ENCODE measurements at places on chromosomes 7 and 10.

DNA sequence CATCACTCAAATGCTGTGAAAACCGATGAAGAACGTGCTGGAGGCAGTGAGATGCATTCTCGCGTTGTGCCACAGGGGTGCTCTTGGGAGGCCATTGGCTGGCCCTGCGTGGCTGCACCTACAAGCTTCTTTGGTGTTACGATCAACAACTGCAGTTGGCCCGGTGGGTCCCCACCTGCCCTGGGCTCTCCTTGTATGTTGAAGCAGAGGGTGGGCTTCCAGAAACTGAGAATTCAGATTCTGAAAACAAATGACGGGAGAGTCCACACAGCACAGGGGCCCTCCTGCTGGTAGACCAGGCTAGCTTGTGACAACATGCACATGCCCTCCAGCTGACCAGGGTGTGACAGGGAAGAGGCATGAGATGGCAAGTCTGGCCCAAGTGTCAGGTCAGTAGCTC lies 23.7 kb upstream of the DDC start:
- DNase-seq = no peak

DNA sequence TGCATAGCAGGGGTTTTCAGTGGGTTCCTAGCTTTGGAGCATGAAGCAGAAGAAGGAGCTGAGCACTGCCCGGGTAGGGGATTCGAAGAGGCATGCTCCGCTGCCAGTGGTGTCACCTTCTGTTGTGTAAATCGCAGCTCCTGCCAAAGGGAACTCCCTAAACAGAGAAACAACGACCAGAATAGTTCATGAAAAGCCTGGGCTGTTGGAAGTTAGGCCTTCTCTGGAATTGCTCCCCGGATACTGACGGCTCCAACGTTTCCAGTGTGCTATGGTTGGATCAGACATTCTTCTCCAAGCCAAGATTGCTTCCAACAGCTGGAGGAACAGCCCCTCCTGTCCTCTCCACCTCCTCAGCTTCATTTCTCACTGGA lies 546.0 kb upstream of the FZD8 start:
- DNase-seq = no peak

DNA sequence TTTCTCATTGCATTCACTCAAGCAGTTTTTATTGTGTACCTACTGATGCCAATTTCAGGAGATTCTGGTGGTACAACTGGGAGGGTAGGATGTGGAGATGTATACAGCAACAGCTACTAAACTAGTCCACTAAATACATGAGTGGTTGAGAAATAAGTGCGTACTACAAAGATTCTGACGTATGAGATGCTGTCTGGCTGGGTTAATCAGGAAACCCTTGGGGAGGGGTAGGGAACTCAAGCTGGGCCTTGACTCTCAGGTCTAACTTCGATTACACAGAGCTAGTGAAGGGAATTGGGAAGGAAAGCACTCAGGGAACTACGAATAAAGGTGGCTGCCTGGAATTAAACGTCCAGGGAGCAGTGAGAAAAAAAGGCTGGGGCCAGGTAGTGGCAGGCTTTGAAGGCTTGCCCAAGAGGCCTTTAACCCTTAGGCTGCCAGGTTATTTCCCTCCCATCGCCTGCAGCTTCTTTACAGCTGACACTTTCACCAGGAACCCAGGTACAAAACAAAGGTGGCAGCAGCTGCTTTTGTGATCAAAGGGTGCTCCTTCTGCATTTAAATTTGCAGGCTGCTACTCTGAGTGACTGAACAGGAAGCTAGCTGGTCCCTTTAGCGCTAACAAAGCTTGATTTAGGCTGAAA lies 3.2 kb downstream of the MMS19 start:
- DNase-seq = no peak

DNA sequence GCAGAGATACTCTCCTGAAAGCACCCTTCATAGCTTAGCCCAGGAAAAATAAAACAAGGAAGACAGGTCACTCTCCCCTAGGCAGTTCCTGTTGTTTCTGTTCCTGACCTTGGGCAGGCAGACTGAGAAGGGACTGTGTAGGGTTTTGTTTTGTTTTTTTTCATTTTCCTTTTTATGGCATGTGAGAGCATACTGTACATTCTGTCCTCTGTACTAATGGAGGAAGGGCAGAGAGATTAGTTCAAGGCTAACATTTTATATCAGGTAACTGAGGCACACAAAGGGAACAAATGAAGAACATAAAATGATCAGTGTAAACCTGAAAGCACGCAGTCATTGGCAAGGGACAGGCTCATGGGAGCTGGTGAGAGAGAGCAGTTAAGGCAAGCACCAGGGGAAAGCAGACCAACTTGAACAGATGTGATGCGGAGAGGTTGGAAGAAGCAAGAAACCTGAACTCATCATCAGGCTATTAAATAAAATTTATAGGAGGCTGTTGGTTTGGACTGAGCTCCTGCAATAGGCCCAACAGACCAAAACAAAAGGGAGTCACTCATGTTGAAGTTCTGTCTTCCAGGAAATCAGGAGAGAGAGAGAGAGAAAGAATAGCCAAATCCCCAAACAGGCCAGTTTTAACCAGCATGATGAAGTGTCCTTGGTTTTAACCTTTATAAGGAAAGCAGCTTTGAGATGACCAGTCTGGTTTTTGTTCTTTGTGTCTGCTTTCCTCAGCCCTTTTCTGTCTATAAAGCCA lies 34.1 kb upstream of the PDCD4 start:
- DNase-seq = no peak

DNA sequence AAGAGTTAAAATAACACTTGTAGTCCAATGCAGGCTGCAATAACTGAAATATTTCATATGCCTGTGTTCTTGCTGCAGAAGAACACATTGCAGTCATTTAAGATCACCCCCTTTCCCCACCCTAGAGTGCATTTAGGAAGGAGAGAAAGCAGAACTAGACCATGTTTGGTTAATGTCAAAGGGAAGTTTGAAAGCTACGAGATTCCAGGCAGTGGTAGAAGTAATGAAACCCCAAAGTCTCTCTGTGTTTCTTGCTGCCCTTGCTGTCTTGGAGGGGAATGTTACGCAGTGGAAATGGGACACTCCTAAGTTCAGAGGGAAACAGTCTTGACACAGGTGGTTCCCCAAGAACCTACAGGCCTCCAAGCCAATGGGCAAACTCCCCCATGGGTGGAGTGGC lies 242.9 kb downstream of the PTEN start:
- no peak for DNase-seq

- DNase-seq = no peak
These were observed 24.0 kb upstream of the AMZ1 start for GRCh38 chr7:2663960-2664359.

- DNase-seq = no peak
These were observed 59.0 kb downstream of the PALD1 start for GRCh38 chr10:70537398-70538194.

- DNase-seq = no peak
These were observed 8.8 kb upstream of the TRPV6 start for GRCh38 chr7:142894112-142894984.

DNA sequence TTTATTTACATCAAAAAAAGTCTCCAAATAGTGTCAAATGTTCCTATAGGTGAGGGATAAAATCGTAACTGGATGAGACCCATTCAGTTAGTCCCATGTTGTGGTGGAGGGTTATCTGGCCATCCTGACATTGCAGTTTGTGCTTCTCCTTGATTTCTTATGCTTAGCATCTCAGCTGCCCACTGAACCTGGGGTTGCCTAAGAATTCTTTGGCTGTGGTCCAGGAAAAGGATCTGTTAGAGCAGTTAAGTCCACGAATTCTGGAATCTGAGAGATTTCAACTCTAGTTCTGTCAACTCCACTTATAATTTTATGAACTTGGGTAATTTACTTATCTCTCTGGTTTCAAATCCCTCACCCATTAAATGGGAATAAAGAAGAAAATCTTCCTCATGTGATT lies 1673.4 kb downstream of the REEP3 start:
- DNase-seq = no peak

- DNase-seq = no peak
These were observed 22.0 kb downstream of the CDCA7L start for GRCh38 chr7:21923658-21924057.

- no peak for DNase-seq
These were observed 727.8 kb downstream of the TYW1 start for GRCh38 chr7:67724435-67724834.

- DNase-seq = no peak
These were observed 364.4 kb downstream of the CXCL12 start for GRCh38 chr10:44020322-44021111.

- DNase-seq = no peak
These were observed 110.2 kb downstream of the MYO3A start for GRCh38 chr10:26044141-26044749.

- DNase-seq = no peak
These were observed 19.5 kb upstream of the PPP1R3C start for GRCh38 chr10:91652364-91652763.

- no peak for DNase-seq
These were observed 32.1 kb downstream of the ASB4 start for GRCh38 chr7:95517870-95518269.

DNA sequence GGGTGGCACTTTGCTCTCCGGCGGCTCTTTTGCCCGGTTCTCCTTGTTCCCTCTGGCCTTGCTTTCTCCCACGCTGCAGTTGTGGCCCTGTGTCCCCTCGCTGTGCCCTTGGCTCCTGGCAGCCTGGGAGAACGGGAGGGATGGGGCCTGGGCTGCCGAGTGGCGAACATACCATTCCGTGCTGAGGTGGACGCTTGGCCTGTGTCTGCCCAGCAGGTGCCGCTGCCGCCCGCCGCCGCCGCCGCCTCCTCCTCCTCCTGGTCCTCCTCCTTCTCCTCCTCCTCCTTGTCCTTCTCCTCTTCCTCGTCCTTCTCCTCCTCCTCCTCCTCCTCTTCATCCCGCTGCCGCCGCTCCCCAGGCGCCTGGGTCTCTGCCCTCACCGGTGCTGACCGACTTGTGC lies 36.0 kb downstream of the AGAP3 start:
- no peak for DNase-seq

- no peak for DNase-seq
These were observed 29.7 kb upstream of the TAS2R16 start for GRCh38 chr7:123024989-123025758.

DNA sequence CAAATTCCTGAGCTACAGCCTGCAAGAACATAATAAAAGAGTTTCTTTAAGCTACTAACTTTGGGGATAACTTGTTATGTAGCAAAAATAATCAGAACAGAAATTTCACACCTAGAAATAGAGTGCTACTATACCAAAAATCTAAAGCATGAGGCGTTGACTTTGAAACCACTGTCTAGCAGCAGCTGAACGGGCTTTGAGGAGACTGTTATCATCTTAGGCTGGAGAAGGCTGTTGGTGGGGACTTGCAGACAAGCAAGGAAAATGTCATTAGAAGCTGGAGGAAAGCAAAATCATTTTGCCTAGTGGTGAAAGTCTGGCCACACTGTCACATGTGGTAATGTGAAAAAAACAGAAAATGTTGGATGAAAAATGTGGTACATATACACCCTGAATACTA lies 48.4 kb upstream of the ST8SIA6 start:
- DNase-seq = no peak

DNA sequence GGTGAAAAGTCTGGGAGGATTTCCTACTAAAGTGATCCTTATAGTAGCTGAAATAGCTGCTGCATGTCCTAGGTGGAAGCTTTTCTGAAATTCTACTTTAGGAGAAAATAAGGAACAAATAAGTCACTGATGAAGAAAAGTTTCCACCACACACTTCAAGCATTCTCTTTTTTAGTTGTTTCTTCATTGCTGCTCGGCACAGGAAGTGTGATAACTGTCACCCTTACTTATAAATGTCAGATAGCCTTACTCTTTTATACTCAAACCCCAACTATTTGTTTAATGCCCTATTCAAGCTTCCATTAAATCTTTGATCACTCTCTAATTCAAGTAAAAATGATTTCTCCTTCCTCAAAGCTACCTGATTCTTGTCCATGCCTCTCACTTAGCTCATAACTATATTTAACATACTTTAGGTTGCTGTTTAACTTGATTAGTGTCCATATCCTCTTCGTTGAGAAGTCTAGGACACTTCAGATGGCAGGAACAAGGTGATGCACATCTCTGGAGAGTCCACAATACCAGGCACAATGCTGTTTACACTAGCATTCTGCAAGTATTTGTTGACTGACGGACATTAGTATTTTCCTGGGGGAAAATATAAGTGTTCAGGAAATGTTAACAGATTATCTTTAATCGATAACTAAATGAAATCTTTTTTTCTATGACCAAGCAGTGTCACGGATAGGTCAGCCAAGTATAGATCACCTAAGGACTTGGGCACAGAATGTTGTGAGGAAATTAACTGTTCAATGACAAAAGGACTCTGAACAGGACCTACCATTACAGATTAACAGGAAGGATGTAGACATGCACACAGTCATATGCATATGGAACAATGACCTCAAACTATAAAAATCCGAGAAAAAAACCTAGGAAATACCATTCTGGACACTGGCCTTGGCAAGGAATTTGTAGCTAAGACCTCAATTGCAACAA lies 67.4 kb downstream of the ZNF438 start:
- DNase-seq = no peak

- no peak for DNase-seq
These were observed 79.6 kb downstream of the SH3PXD2A start for GRCh38 chr10:103775776-103776175.

GRCh38 chr10:75043256-75044131 lies 68.0 kb upstream of the SAMD8 start:
- DNase-seq = no peak

- DNase-seq = no peak
These were observed 139.4 kb upstream of the PHYHIPL start for GRCh38 chr10:59037018-59037389.

DNA sequence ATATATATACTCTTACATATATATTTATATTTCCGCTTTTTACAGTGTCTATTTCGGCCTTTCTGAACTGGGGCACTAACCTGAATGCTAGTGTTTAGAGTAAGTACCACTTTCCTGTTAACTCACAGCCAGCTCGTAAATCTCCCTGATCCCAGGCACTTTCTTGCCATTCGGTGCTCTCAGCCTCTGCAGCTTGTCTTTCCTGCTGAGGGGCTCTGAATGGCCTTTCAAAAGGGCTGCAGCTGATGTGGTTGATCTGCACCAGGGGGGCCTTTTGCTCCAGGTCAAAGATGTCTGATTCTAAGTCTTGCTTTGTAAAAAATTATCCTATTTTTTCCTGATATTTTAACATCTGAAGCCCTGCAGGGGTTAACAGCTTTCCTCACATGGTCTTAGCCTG lies 25.5 kb upstream of the HPS1 start:
- DNase-seq = no peak

DNA sequence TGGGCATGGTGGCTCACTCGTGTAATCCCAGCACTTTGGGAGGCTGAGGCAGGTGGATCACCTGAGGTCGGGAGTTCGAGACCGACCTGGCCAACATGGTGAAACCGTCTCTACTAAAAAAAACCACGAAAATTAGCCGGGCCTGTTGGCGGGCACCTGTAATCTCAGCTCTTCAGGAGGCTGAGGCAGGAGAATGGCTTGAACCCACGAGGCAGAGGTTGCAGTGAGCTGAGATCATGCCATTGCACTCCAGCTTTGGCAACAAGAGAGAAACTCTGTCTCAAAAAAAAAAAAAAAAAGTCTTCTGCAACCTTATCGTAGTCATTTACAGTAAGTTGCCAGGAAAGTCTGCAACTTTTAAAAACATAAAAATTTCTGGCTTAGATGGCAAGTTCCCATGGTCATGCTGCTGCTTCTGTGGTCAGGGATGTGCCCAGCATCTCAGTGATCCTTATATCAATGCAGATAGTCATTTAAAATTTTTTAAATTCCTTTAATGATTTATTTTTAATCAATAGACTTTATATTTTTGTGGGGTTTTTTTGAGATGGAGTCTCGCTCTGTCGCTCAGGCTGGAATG lies 15.6 kb downstream of the SUFU start:
- DNase-seq = no peak
